ENCODE measurements at places on chromosomes 1 and 21.

DNA sequence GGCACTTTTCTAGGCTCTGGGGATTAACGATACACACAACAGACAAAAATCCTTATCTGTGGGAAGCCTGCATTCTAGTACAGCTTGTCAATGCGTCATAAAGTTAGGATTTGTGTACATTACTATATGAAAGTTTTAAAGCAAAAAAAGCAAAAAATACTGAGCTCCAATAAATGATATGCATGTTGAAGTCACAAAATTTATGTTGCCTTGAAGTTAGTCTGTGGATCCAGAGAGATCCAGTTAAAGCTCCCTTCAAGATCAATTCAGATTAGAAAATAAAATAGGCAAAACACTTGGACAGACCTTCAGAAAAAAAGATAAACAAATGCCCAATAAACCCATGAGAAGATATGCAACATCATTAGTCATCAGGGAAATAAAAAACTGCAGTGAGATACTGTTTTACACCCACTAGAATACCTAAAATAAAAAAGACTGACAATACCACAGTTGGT lies 33.1 kb upstream of the KCNQ4 start:
- DNase-seq, result no peak

GRCh38 chr21:23507501-23507900 lies 2099.8 kb downstream of the MRPL39 start:
- DNase-seq, result no peak

DNA sequence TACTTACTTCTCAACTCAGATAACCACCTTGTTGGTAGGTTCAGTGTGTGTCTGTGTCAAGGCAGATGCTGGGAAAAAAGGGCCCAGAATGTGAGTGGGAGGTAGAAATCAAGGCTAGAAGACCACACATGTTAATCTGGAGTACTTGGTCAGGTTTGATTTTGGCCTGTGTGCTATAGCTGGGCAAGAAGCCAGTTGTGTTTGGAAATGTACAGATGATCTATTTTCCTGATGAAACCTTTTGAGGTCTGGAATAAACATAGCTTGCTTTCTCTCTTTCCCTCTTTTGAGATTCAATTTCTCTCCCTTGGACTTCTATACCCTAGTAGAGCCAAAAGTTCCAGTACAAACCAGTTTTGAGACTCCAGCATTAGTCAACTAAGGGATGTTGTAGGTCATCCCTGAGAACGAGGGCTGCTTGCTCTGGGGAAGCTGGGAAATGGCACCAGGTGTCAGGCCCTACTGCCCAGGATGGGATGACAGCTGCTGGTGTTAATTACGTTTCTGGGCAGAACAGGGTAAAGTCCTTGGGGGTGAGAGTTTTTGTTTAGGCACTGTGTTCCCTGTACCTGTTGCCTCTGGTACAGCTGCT lies 15.8 kb downstream of the MAPKAPK2 start:
- no peak for DNase-seq

DNA sequence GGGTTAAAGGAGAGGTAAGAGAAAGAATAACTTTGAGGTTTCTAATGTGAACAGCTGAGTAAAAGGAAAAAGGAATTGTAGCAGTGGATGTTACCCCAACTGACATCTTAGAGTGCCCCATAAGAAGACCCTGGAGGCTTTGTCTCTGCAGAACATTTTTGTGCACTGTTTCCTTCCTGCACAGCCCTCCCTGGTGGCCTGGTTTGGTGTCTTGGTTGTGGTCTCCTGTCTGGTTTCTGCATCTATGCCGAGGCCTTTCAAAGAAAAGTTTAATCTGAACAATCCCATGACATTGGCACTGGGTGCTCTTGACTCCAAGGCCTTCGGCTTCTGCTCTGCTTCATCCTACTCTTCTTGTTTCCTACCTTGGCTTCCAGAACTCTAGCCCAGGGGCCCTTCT lies 57.8 kb downstream of the RHOU start:
- DNase-seq, result no peak

- no peak for DNase-seq
These were observed 31.7 kb upstream of the TRIM17 start for GRCh38 chr1:228448372-228448771.

DNA sequence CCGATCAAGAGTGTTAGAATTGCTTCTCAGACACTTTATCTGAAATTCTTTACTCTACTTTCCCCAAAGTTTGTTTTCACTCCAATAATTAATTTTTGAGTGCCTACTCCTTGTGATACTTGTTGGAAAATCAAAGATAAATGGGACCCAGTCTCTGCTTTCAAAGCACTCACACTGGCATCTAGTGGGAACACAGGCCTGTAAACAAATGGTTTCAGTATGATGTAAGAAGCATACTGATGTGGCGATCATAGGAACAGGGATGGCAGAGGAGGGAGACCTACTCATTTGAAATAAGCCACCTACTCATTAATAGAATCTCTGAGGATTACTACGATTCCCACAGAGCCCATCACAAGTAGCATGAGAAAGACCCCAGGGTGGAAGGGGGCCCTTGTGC lies 273.7 kb upstream of the ST6GALNAC5 start:
- DNase-seq, result no peak

GRCh38 chr1:30316056-30316455 lies 407.3 kb downstream of the MATN1 start:
- no peak for DNase-seq
